Skeletal muscle cell (primary cell): ENCODE measurements at places on chromosomes 2 and 18.
A peak's percentile ranks its signal among the peaks of the same experiment; 100 is the strongest.

- no peak for DNase-seq
Observed at GRCh38 chr2:113175042-113175628, 1.4 kb downstream of the PSD4 start.

DNA sequence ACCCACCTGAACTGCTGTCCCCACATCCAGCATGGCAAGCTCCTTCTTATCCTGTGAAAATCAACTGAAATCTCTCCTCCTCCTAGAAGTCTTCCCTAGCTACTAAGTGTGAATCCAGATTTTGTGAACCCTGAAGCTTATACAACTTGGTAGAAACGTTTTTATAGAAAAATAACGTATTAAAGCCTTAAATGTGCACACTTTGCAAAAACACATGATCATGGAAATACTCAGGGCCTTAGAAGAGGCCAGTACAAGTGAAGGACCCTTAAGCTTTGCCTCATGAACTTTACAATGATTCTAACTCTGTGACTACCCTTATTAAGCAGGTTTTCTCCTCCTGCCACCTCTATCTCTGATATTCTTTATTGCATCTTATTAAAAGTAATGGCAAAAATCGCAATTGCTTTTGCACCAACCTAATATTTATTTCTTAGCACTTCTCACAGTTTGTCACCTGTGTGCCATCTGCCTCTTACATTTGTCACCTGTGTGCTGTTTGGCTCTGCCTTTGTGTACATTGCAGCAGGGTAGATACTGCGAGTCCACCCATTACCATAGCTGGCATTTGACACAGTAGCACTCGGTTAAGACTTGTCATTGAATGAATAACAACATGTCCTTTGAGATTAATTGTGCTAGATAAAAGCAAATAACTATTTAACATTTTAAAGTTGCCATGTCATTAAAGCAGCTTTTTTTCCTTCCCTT is 42.2 kb downstream of the FRZB start:
- no peak for DNase-seq

DNA sequence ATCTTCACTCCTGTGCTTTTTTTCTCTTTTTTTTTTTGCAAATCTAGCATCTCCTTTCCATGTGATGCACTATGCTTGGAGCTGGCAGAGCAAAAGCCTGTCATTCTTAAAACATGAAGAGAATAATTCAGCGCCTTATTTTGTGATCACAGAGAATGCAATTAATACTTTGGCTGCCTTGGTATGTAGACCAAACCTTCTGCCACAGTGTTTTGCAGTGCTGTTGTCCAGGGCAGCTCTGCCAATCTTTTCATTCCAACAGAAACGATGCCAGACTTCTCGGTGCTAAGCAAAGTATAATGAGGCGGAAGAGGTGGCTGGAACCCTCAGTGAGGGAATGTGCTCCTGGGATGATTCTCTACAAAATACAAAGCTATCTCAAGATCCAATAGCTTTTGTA is 25.6 kb downstream of the BCL2 start:
- DNase-seq: no peak

DNA sequence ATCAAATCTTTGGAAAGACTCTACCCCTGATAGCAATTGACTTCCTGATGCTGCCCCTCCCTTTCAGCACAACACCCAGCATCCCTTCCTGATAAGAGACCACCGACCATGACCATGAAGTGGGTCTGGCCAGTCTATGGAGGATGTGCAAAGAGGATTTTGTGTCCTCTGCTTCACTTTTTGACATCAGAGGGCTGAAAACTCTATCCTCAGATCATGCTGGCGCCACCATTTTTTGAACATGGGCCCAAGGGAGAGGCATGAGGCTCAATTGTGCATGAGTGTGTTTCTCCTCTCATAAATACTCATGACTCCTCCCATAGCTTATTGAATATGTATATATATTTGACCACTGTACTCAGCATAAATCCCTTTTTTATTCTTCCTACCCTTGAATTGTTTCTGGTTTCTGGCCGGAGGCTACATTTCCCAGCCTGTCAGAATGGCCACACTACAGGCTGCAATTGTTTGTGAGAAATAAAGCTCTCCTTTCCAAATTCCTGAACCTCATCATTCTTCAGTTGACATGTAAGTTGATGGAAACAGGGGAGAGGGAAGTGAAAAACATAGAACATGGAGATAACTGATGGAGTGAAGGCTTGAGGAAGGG is 314.1 kb downstream of the MYCN start:
- DNase-seq: no peak

DNA sequence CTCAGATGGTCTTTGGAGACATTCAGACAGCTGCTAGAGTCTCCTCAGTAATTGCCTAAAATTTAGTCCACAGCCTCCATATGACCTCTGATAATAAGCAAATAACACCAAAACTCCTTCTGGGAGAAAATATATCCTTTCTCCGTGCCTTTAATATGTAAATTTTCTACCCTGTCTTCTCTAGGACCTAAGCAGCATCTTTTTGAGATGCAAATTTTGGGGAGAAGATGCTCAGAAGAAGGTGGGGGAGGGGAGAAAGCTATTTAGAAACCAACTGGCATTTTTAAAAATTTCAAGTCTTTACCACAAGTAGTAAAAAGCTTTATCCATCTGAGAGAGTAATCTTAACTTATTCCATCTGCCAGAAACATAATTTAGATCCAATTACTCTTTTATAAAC is 120.4 kb upstream of the MSH6 start:
- DNase-seq: no peak

DNA sequence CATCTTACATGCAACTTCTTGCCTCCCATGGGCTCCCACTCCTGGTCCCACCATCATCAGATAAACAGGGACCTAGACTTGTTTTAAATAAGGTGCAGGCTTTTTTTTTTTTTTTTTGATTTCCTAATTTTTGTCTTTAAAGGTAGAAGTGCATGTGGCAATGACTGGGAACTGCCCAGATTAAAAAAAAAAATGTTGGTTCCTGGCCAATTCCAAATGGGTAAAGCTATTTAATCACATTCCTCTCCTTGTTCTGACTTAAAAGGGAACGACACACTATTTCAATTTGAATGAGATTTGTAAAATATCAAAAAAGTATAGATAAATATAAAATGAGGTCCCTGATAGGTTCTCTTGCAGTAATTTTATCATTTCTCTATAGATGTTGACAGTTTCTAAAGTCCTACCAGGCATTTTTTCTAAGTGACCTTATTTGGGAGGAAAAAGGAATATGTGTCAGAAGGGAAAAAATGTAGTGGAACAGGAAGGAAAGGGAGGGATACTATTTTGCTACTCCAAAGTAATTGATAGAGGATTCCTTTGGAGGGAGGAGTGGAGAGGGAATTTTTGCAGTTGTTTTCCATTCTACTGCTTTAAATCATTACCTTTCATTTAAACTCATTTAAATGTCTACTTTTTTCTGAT is 43.3 kb downstream of the DDX1 start:
- DNase-seq: no peak

DNA sequence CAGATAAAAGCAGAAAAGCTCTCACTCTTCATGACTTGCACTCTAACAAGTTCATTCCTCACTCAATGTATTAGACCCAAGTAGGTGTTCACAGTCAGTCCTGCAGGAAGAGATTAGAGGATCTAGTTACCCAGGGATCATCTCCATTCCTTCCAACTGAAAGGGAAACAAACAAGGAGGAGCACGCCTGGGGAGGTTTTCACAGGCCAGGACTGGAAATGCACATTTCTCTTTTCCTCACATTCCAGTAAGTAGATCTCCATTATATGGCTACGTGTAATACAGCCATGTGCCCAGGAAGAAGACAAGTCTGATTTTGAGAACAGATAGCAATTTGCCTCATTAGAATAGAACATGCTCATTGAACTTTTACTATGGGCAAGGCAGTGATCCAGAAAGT is 1132.2 kb upstream of the FAM98A start:
- DNase-seq: no peak

DNA sequence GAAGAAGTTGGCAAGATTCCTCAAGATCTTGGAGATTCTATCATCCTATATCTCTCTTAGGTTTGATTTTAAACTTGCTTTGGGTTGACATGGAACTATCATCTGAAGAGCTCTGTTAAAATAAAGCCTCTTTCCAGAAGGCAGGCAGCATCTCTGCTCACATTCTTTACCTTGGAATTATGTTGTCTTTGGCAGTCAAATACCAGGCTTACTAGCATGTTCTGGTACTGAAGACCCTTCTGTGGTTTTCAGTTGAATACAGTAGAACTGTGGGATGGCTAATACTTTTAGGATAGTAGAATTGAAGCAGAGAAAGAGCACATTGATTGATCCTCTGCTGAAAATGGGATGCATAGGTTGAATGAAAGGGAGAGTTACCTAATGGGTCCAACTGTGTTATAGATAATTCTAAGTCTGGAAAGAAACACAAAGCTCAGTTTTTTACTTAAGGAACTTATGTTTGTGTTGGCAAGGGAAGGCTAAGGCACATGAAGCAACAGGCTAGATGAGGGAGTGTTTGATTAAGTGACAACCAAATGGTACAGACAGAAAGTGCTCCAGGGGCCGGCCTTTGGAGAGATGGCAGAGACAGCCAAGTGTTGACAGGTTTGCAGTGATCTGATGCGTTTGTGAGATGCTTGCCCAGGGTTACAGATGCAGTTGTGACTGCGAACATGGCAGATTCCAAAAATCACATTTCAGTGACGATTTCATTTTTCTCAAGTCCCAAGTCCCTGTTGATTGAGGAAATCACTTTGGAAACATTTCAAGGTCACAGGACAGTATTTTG is 397.9 kb downstream of the MEIS1 start:
- peak; percentile 56 for DNase-seq

DNA sequence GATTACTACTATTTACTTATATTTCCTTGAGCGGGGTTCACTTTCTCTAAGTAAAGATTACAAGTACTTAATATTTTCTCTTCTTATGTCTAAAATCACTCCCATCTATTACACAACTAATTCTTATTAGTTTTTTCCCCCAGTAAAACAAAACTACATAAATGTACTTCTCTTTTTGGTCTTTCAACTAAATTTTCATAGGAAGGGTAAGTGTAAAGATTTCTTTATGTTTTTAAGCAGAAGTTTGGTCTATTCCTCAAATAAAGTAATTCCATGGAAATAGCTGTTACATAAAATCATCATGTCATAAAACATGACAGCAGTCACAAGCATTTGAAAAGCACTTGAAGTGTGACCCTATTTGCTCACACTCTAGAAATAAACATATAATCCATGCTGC is 249.0 kb downstream of the ZEB2 start:
- DNase-seq: no peak

- DNase-seq: no peak
Observed at GRCh38 chr2:165462443-165462842, 7.1 kb upstream of the CSRNP3 start.

DNA sequence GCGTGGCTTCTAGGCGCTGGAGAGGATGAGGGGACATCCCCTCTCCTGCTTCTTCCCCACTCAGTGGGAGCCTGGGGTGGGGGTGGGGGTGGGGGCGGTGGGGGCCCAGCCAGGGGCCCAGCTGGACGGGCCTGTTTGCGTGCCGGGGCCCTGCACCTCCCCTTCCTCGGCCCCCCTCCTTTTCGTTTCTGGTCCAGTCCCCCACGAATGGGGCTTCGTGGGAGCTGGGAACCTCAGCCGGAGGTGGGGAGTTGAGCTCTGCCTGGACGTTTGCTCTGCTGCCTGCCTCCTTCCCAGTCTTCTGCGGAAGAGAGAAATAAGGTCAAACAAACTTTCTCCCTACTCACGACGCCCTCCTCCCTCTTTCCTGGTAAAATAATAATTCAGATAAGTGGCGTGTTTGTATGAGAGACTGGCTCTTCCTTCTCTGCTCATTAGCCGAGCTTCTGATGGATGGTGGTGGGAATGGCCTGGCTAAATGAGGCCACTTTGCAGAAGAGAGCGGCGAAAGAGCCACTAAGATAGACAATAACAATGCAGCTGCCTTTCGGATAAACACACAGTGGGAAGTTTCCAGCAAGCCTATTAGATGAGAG is 782 bp downstream of the MTA3 start:
- DNase-seq: no peak

- no peak for DNase-seq
Observed at GRCh38 chr2:64455545-64455944, 1.6 kb downstream of the LGALSL start.

DNA sequence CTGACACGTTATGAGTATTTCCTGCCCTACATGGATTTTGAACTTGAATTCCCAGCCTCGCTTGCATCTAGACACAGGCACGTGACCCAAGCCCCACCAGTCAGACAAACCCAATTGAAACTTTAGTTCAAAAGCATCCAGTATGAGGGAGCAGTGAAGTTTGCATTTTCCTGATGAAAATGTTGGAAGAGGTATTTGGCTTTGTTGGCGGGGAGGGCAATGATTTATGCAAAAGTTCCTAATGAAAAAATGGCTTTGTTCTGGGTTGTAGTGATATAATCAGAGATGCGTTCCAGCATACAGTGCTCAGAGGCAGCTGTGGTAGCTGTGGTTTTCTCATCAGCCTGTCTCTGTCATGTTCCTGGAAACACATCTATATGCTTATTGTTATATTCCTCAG is 36.8 kb upstream of the CPS1 start:
- DNase-seq: no peak

DNA sequence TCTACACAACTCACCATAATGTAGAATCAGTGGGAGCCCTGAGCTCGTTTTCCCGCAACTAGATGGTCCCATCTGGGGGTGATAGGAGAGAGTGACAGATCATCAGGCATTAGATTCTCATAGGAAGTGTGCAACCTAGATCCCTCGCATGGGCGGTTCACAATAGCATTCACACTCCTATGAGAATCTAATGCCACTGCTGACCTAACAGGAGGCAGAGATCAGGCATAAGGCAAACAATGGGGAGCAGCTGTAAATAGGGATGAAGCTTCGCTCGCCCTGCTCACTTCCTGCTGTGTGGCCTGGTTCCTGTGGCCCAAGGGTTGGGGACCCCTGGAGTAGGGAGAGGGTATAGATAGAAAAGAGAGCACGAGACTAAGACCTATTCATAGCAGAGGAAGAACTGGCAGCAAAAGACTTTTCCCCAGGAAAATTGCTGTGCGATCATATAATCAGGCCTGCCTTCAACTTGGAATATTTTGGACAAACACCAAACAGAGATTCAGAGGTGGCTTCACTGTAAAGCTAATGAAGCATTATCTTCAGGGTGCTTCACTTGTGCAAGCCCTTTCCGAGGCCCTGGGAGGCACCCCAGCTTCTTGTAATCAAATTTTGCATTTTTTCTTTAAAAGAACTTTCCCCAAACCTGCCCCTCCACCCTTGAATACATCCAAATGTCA is 29.0 kb upstream of the ATL2 start:
- no peak for DNase-seq

DNA sequence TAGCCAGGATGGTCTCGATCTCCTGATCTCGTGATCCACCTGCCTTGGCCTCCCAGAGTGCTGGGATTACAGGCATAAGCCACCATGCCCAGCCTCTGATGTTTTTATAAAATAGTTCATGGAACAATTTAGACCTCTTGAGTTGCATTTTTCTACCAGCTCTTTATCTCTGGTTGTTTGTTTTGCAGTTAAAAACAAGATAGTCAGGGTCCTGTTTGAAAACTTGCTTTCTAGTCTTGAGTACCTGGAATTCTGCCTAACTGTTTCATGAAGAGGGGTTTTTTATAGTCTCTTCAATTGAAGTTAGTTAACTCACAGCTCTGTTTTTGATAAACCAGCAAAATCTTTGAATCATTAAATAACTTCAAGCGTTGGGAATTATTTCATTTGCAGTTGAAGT is 244.8 kb downstream of the PARD3B start:
- no peak for DNase-seq
